MCF 10A (cell line): ENCODE measurements at places on chromosomes 4 and X. TPM values are rescaled to one million over a fixed set of nuclear protein-coding genes. Genes with fewer than 3 reads are reported as not detected.

KANTR gene
- 3.4 and 6.3 TPM in 2 replicates for total RNA-seq

SCML1 gene
- 13.9 and 14.1 TPM in 2 replicates for total RNA-seq

PPBP gene
- total RNA-seq: not detected in 2 replicates

ACTRT1 gene
- not detected in 2 replicates for total RNA-seq

GSX2 gene
- not detected in 2 replicates for total RNA-seq

RRH gene
- total RNA-seq: not detected in 2 replicates

NMU gene
- 4.7 and 8.5 TPM in 2 replicates for total RNA-seq

MAGED1 gene
- total RNA-seq: 46.7 and 48.6 TPM in 2 replicates

COL4A6 gene
- 56.0 and 58.3 TPM in 2 replicates for total RNA-seq

FAT4 gene
- total RNA-seq: 6.4 and 6.6 TPM in 2 replicates

PPEF2 gene
- not detected in 2 replicates for total RNA-seq

MAB21L2 gene
- not detected in 2 replicates for total RNA-seq

TNMD gene
- not detected in 2 replicates for total RNA-seq

GPR34 gene
- total RNA-seq: not detected in 2 replicates

RTL9 gene
- total RNA-seq: not detected in 2 replicates

FSTL5 gene
- total RNA-seq: not detected in 2 replicates

EVC2 gene
- total RNA-seq: 5.5 and 6.0 TPM in 2 replicates

PAGE3 gene
- not detected in 2 replicates for total RNA-seq

IL15 gene
- 0.51 and 1.3 TPM in 2 replicates for total RNA-seq

SGCB gene
- total RNA-seq: 27.0 and 28.2 TPM in 2 replicates

SLC25A14 gene
- total RNA-seq: 12.5 and 13.7 TPM in 2 replicates

PAK3 gene
- 4.9 and 8.5 TPM in 2 replicates for total RNA-seq

ANAPC4 gene
- 20.8 and 22.7 TPM in 2 replicates for total RNA-seq

ABHD18 gene
- total RNA-seq: 10.7 and 12.1 TPM in 2 replicates

EXOC1L gene
- not detected in 2 replicates for total RNA-seq

PNMA6F gene
- total RNA-seq: not detected in 2 replicates

RBMXL3 gene
- not detected in 2 replicates for total RNA-seq

EDNRA gene
- not detected in 2 replicates for total RNA-seq

GABRG1 gene
- total RNA-seq: not detected in 2 replicates

SORBS2 gene
- total RNA-seq: 19.3 and 29.1 TPM in 2 replicates

PLS3 gene
- 127 and 147 TPM in 2 replicates for total RNA-seq

PLXNA3 gene
- 47.6 and 48.0 TPM in 2 replicates for total RNA-seq

KIF4A gene
- total RNA-seq: 13.6 and 19.0 TPM in 2 replicates

GLRA2 gene
- total RNA-seq: not detected in 2 replicates

CTAG2 gene
- total RNA-seq: not detected in 2 replicates

APLN gene
- not detected in 2 replicates for total RNA-seq

GABRE gene
- total RNA-seq: 12.9 and 19.3 TPM in 2 replicates

MAGEE1 gene
- total RNA-seq: 0.47 and 0.79 TPM in 2 replicates

GPR119 gene
- not detected in 2 replicates for total RNA-seq

RHOXF2B gene
- total RNA-seq: not detected in 2 replicates

ATP2B3 gene
- not detected in 2 replicates for total RNA-seq

APELA gene
- total RNA-seq: not detected in 2 replicates

ZAR1 gene
- not detected in 2 replicates for total RNA-seq

GAGE13 gene
- total RNA-seq: not detected in 2 replicates

SPANXN4 gene
- total RNA-seq: not detected in 2 replicates

TCP11X1 gene
- not detected in 2 replicates for total RNA-seq
